Activated CD4-positive, alpha-beta memory T cell treated with anti-CD3 and anti-CD28 coated beads, Interleukin-2, amount 10 ng/mL, durations not matched to agents 7 days and 5 days (primary cell): ENCODE measurements at places on chromosomes 5 and 9. TPM values are rescaled to one million over a fixed set of nuclear protein-coding genes. Genes with fewer than 3 reads are reported as not detected.

PCDHB15 gene
- total RNA-seq, result not detected

GALT gene
- 95.6 TPM for total RNA-seq

DNA sequence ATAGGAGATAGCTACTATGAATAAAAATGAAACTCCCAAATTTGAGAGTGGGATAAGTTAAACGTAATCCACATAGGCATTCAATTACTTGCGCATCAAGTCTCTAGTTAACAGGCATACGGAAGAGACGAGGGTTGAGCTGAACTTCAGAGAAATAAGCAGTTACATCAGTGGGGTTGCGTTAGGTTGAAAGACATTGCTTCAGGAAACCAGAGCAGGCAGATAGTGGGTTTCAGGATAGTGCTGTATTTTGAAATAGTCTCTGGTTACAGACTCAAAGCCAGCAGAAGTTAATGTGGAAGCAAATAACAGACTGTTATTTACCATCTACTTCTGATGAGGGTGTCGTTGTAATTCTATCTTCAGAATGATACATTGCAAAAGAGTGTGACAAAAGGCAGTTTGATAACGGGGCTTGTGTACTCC lies 533.4 kb downstream of the PDE4D start:
- no peak for DNase-seq

- DNase-seq, result no peak
Measured at GRCh38 chr9:136501686-136502085, 18.8 kb upstream of the SEC16A start.

DNA sequence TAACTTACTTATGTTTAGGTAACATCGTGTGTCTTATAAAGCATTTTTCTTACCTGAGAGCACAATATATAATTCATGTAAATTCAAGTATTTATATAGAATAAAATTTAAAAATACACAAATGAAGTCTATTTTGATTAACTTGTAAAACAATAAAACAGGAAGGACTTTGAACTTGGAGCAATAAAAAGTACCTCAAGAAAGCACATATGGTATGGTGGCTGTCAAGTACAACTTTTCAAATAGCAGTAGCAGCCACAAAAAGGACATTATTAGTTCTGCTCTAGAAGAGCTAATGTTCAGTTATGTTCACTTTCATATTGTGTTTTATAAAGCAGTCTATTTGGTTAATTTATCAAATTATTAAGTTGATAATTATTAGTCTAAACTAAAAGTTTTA lies 31.4 kb downstream of the SLF1 start:
- no peak for DNase-seq

DNA sequence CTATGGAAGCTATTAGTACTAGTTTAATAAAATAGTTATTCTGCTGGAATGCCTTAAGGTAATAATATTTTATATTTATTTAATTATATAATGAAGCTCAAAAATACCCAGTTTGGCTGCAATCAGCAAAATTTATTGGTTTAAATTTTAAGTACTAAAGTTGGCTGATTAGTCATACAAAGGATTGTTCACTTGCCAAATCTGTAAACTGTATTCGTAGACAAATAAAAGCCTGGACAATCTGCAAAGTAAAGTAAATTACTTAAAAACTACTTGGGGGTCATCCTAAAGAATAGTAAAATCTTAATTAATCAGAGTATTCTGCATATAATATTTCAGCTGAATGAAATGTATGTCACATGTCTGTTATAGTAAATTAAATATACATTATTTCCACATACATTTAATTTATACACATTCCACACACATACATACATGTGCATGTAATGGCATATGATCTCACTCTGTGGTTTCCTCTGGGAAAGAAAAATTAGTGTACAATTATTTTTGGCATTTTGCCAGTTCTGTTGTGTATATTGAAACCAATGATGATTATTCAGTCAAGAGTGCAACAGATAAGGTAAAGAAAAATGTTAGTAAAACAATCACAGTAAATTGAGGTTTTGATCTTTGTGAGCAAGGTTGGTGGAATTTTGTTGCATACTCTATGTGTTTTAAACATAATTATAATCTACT lies 455.9 kb downstream of the CDH9 start:
- no peak for DNase-seq

GRCh38 chr9:3191715-3192114 lies 334.1 kb downstream of the RFX3 start:
- DNase-seq, result no peak

ENTPD8 gene
- total RNA-seq, result not detected

TIMD4 gene
- 2.4 TPM for total RNA-seq

LRRC70 gene
- 0.95 TPM for total RNA-seq

DNA sequence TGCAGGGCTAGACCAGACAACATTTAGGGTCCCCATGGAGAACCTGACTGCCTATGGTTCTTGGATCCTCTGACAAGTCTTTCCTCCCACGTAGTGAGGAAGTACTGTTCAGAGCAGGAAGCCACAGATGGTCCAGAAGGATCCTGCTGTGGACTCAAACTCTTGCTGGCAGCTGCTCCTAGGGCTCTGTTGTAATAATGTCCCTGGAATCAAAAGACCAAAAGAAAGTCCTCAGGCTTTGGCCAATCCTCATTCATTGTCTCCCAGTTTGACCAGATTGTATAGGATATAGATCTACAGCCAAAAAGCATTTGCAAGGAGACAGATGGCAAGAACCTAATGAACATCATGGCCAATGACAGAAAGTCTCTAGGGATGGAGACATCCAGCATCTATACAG lies 53.9 kb downstream of the SEMA6A start:
- no peak for DNase-seq

GRCh38 chr9:20506099-20506900 lies 116.0 kb downstream of the MLLT3 start:
- no peak for DNase-seq

SUSD3 gene
- 71.4 TPM for total RNA-seq

- no peak for DNase-seq
Measured at GRCh38 chr5:1880377-1881025, 2.2 kb downstream of the IRX4 start.

PCDHGB3 gene
- total RNA-seq, result 0.25 TPM

GRCh38 chr5:41043109-41043747 lies 27.9 kb downstream of the MROH2B start:
- DNase-seq, result no peak

SCGB3A2 gene
- not detected for total RNA-seq

RPP25L gene
- total RNA-seq, result 32.4 TPM

DNA sequence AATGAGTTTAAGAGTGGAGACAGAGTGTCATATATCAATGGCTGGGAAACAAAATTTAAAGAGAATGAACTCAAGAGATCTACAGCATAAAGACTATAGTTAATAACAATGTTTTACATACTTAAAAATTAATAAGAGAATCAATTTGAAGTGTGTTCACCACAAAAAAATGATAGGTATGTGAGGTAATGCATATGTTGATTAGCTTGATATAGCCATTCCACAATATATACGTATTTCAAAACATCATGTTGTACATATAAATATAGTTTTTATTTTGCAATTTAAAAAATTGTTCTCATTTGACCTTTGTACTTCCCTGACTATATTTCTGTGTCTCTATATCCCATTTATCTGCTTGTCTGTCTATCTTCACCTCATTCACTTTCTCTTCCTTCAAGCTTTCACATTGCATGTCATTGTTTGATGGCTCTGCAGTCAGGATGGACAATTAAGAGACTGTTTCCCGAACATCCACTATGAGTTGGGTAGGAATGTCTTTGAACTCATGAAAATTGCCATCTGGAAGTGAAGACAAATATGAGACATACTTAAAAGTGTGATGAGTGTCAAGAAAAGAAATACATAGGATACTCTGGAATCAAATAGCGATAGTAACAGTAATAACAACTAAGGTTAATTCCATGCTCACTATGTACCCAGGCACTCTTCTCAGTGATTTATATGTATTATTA lies 359.9 kb upstream of the ACTBL2 start:
- DNase-seq, result no peak

ANKH gene
- 83.7 TPM for total RNA-seq

DNA sequence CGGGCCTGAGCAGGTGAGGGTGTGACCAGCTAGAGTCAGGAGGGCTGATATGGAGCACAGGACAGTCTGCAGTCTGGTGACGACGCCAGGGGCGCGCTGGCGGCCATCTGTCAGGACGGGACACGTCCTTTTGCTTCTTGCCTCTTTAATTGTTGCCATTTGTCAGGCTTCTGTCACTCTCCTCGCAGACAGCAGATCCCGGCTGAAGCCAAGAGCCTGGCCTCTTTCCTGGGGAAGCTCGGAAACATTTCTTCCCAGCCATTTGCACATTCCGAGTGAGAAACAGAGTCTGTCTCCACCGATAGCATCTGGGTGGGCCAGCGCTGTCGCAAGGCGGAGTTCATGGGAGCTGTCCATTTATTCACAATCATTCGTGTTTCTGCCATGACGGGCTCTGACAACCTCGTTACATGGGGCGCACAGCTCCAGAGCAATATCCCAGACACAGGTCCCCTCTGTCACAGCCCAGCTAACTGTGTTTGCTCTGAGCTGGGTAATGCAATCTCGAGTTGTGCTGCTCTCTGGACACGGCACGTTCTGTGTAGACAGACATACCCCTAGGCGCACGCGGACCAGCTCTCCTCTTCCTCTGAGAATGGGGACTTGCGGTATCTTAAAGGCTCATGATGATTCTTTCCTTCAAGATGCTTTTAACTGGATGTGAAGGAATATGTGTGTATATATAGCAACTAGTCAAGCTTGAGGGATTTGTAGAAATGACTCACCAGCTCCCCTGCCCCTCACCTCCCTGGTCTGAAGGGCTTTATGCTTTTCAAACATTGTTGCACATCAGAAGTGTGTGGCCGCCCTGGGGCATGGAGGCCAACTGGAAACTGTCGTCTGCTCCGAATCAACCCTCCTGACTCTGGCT lies 105.3 kb upstream of the FCN2 start:
- DNase-seq, result no peak

ZNF474 gene
- total RNA-seq, result not detected

SWI5 gene
- total RNA-seq, result 11.0 TPM

UBE2QL1 gene
- total RNA-seq, result 0.10 TPM

DNA sequence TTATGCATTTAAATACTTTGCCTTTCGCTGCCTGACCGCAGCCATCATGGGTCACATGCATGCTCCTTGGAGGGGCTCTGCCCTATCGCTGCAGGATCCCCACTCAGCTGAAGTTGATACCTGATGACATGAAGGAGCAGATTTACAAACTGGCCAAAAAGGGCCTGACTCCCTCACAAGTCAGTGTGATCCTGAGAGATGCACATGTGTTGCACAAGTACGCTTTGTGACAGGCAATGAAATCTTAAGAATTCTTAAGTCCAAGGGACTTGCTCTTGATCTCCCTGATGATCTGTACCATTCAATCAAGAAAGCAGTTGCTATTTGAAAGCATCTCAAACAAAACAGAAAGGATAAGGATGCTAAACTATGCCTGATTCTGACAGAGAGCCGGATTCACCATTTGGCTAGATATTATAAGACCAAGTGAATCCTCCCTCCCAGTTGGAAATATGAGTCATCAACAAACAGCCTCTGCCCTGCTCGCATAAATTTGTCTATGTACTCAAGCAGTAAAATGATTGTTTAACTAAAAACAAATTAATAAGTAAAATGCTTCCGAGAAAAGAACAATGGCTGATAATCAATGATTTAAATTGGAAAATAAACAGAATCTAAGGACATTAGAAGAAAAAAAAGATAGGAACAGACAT lies 41.6 kb upstream of the PPP2CA start:
- no peak for DNase-seq

SLC2A6 gene
- total RNA-seq, result 2.0 TPM

- no peak for DNase-seq
Measured at GRCh38 chr9:137387891-137388560, 34.9 kb downstream of the EXD3 start.

TXN gene
- 315 TPM for total RNA-seq

- no peak for DNase-seq
Measured at GRCh38 chr5:2148312-2149194, 265.8 kb upstream of the IRX4 start.

SLC36A3 gene
- not detected for total RNA-seq

GRCh38 chr5:23303435-23303834 lies 204.0 kb upstream of the PRDM9 start:
- no peak for DNase-seq

RNF183 gene
- total RNA-seq, result 0.23 TPM

GRCh38 chr9:91488341-91488740 lies 64.7 kb upstream of the NFIL3 start:
- no peak for DNase-seq

DNA sequence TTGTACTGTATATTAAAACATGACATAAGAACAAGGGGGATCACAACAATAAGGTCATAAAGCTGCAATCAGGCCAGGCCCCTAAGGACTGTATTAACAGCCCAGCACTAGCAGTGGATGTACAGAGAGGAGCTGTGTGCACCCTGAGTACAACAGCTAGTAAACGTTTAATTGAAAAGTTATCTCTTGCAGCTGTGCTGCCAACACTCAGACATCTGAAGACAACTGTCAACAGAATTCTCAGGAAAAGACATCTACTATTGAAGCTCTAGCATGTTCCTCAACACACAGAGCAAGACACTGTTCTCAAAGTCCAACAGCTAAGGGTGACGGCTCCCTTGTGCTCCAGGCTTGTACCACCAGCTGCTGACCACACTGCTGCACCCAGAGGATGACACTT lies 199.6 kb downstream of the DCP2 start:
- DNase-seq, result no peak

GABRA1 gene
- total RNA-seq, result not detected

DNA sequence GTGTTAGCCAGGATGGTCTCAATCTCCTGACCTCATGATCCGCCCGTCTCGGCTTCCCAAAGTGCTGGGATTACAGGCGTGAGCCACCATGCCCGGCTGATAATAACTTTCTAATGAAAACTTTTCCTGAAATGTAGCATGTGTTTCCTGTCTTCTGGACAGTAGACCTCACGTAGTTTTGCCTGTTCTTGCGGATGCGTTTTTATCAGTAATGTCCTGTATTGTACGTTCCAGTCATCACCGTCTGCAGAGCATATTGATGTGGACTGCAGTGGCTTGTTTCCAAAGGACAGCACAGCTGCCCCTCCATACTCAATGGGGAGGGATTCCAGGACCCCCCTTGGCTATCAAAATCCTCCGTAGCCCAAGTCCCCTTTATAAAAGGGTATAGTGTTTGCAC lies 12.8 kb downstream of the EXOC3 start:
- DNase-seq, result no peak

DNA sequence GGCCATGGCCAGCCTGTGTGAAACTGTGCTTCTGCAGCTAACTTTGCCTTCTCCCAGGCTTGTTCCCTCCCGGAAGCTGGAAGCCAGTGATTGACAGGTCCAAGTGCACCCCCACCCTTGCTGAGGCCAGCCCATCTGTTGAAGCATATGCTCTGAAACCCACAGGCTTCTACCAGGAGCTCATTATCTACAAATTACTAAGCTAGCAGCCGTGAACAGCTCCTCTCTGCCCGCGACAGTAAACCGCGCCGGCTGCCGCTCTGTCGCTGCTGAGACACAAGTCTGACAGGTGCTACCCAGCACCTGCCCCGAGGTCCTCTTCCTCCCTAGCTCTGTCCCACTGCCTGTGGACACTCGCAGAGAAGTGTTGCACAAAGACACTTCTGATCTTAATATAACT lies 490.9 kb downstream of the GADD45G start:
- no peak for DNase-seq

- DNase-seq, result no peak
Measured at GRCh38 chr5:76720988-76721569, 5.2 kb downstream of the F2R start.

GRCh38 chr5:5271786-5272321 lies 131.7 kb downstream of the ADAMTS16 start:
- DNase-seq, result no peak

GRCh38 chr5:110356677-110357076 lies 369.8 kb downstream of the TMEM232 start:
- DNase-seq, result no peak

GRXCR2 gene
- not detected for total RNA-seq
